Activated CD4-positive, alpha-beta T cell treated with anti-CD3 and anti-CD28 coated beads, Interleukin-10, Interleukin-2, amounts not matched to agents 100 ng/mL and 50 ng/mL, durations not matched to agents 16 hours and 8 hours (primary cell): ENCODE measurements at places on chromosomes 5 and 9.

DNA sequence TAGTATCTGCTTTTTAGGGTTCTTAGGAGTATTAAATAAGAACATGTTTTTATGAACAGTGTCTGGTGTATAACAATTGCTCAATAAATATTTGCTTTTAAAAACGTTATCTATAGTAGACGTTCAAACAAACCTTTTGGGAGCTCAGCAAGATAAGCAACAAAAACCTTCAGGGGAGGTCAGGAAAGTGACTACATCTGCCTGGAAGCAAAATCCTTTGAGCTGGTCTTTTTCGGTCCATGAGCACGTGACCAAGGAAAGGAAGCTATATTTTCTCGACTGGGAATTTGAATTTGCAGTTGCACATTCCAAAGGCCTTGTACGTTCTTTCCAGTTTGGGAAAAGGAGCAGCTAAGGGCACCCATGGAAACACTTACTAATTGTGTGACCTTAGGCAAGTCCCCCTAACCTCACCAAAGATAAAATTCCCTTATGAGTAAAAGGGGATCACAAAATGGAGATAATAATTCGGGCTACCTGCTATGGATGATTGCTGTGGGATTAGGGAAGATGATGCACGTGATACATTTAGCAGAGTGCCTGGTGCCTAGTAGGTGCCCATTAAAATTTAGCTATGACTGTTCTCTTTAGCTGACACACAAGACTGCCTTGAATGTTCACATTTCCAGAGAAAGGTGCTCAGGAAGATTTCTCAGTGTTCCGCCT lies 45.4 kb downstream of the PTTG1 start:
- DNase-seq = no peak

- DNase-seq = no peak
Observed at GRCh38 chr5:181136361-181136955, 5.5 kb upstream of the OR2V1 start.

DNA sequence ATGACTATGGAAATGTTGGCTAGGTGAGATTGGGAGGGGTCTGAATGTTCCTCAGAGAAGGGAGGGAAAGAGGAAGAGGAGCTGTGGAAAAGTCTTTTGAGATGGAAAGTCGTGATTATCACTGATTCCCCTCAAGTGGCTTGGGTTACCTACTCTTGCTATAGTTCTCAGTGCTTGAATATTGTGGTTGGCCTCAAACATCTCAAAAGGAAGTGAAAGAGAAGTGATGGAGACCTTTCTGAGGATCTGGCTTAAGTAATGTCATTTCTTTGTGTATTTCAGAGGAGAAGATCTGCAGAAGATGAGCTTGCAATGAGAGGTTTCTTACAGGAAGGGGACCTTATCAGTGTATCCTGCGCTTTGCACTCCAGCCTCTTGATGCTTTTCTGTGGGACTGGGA lies 5.5 kb downstream of the EXOSC2 start:
- no peak for DNase-seq

- DNase-seq = no peak
Observed at GRCh38 chr9:137069508-137070091, 757 bp downstream of the SAPCD2 start.

GRCh38 chr9:15080401-15080800 lies 170.2 kb upstream of the FREM1 start:
- no peak for DNase-seq

GRCh38 chr9:11097020-11097419 lies 484.2 kb upstream of the PTPRD start:
- no peak for DNase-seq

GRCh38 chr9:79200336-79200735 lies 371.4 kb upstream of the TLE4 start:
- no peak for DNase-seq

GRCh38 chr5:95988877-95989276 lies 27.2 kb upstream of the ELL2 start:
- DNase-seq = no peak

GRCh38 chr9:35912791-35913400 lies 3.6 kb downstream of the SPAAR start:
- no peak for DNase-seq

- DNase-seq = peak; percentile 11
Observed at GRCh38 chr5:32711681-32712480, 760 bp downstream of the NPR3 start.

DNA sequence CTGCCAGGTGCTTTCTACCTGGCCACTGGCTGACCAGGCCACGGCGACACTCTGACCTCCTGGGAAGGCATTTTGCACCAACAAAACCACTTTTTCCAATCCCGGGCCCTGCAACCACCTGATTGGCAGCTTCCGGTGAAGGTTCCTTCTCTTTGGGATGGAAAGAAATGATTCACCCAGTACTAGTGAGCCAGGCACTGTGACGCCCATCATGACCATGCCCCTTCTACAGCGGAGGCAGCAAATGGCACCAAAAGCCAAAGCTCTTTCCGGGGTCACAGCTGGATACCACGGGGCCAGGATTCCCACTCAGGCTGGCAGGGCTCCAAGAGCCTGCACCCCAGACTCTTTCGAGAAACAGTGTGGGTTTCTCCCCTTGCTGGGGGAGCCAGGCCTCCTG lies 4.7 kb downstream of the NOTCH1 start:
- no peak for DNase-seq

DNA sequence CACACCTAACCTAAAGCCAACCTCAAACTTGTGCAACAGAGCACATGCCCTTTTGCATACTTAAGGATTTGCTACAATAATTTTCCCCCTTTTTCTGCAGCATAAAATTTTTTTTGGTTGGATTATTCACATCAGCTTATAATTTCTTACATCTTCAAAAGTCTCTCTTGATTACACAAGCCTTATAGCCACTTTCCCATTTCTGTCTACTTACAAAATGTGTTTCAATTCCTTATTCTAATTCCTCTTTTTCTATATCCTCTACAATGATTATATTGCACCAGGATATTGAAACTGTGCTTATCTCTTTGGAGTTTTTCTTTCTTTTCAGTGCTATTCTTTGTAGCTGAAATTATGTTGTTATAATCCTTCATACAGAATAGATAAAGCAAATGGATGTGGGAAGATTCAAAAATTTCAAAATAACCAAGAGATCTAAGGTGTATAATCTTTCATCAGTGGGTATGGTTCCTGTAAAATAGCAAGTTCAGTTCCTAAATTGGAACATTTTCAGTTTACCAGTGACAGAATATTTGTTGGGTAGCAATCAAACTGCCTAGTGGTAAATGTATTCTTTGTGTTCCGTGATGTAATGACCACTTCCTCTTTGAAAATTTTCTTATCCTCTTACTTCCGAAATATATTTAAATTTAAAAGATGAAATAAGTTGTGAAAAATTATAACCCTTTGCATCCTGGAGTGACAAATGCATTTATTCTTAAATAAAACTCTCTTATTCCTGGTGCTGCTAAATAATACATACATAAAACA lies 386.8 kb upstream of the CHD1 start:
- no peak for DNase-seq

- DNase-seq = no peak
Observed at GRCh38 chr5:65938256-65938655, 11.9 kb downstream of the ERBIN start.
